ENCODE measurements at places on chromosomes 4 and X.

GRCh38 chr4:65968831-65969558 lies 298.7 kb upstream of the EPHA5 start:
- no peak for DNase-seq

GRCh38 chr4:119667802-119668201 lies 39.2 kb upstream of the PDE5A start:
- DNase-seq = no peak

- DNase-seq = no peak
Observed at GRCh38 chr4:181959121-181959520, 284.1 kb upstream of the TENM3 start.

GRCh38 chr4:182600093-182600492 lies 317.1 kb downstream of the DCTD start:
- DNase-seq = no peak

GRCh38 chrX:119089619-119090018 lies 16.8 kb downstream of the CT47C1 start:
- DNase-seq = no peak

DNA sequence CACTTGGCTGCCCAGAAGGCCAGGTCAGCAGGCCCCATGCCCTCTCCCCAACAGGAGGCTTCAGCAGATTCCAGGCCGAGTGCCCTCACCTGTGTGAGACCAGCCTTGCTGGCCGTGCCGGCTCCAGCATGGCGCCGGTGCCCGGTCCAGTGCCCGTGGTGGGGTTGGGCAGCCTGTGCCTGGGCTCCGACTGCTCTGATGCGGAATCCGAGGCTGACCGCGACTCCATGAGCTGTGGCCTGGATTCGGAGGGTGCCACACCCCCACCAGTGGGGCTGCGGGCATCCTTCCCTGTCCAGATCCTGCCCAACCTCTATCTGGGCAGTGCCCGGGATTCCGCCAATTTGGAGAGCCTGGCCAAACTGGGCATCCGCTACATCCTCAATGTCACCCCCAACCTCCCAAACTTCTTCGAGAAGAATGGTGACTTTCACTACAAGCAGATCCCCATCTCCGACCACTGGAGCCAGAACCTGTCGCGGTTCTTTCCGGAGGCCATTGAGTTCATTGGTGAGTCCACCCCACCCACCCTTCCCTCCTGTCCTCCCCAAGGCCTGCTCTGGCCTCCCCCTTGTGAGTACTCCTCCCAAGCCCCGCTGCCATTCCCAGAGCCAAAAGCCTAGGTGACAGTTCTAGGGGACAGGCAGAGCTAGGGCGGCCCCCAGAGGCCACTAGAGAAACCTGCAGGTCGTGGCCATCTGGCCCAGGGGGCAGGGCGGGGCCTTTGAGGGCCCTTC lies 2.3 kb downstream of the DUSP9 start:
- no peak for DNase-seq

DNA sequence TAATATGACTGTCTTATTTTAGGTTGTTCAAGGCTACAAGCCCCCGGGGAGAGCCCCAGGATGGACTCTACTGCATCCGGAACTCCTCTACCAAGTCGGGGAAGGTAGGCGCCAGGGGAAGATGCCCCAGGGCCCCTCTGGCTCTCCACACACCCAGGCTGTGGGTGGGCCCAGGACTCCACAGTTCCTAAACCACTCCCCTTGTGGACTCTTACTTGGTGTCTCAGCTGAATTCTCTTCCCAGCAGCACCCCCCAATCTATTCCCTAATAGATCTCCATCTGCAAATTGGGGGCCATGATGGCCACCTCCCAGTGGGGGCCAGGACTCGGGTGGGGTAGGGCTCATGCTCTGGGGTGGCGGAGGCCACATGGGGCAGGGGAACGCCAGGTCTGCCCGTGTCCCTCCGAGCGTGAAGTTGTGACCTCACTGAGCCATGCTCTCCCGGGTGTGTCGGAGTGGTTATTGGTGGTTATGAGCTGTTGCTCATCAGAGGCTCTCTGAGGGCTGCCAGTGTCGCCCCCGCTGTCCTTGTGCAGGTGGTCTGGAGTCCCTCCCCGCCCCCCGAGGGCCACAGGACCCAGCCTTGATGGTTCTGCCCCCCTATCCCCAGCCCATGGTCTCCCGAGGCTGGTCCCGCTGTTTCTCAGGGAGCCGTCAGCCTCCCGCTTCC lies 11.2 kb upstream of the ADD1 start:
- no peak for DNase-seq

DNA sequence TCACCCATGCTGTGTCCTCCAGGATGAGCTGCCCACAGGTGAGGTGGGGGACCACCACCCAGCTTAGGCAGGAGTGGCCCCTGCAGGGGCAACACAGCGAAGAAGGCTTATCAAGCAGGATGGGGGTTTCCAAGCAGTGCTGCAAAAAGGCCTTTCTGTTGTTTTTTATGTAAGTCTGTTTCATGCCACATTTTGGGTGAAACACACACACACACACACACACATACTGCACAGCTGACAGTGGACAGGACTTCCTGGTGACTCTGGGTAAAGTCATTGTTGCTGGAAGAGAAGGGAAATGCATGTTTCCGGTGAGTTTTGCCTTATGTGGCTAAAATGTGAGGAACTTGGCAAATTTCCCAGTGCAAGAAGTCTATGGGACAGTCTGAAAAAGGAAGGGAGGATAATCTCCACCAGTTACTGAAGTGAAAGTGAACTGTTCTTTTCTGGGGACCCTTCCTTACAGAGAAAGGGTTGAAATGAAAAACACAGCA lies 119.2 kb downstream of the IRF2 start:
- DNase-seq = peak; percentile 40

GRCh38 chrX:136291824-136292223 lies 8.9 kb upstream of the ADGRG4 start:
- no peak for DNase-seq

DNA sequence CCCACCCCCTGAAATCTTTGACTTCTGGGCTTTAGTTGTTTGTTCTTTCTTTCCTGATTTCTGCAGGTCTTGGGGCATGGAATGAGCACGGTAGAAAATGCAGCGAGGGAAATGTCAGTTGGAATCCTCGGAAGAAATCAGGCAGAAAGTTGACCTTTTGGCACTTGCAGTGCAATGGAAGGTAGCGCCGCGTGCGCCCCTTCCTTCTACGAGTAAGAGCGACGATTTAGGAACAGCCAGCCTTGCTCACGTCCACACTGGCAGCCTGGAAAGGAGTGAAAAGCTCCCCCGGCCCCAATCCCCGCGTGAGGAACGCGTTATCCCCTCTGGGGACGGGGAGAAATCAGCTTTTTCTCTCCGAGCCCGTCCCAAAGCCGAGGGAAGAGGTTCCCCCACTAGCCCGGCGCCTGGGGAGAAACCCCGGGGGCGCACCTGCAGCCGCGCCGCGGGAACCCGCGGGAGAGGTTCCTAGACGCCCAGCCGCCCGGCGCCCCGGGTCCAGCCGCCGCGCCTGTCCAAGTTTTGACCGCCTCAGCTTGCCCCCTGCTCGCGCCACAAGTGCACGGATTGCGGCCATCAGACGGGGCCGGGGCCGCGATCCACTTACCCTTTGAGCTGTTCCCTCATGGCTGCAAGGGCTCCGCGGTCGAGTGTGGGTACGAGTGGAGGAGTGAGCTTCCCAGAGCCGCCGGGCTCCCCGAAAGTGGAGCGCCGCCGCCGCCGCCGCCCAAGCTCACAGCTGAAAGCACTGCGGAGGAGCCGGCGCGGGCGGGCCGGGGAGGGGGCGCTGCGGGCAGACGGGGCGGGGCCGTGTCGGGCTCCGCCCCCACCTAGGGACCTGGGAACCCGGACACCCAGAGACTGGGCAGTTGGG lies 194.6 kb upstream of the FTHL17 start:
- peak; percentile 32 for DNase-seq

DNA sequence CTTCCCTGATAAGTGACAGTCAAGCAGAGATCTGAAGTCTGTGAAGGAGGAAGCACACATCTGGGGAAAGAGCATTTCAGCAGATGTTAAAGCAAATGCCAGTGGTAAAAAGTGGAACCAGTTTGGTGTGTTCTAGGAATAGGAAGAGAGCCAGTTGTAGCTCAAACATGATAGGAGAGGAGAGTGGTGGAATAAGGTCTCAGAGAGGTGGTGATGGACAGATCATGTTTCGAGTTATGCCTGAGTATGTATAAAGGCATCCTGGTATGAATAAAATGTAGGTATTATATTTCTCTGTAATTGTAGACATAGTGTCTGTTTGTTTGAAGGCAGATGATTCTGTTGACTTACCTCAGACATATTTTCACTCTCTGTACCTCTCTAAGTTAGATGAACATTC lies 89.1 kb downstream of the LARP7 start:
- no peak for DNase-seq

DNA sequence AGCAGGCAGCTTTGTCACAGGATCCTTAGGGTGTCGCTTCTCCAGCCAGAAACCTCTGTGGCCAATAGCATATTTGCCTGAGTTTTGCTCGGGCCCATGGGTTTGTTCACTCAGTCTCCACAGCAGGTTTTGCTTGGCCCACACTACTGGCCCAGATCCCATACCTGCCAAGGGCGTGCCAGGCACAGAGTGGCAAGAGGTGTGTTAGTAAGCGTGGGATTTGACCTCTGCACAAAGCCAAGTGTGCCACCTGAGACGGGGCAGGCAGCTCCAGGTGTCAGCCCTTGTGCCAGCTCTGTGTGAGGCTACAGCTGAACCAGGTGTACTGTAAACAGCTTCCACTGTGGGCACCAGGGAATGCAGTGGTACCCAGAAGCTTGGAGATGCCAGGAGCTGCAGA lies 2003.0 kb downstream of the C4orf33 start:
- DNase-seq = no peak

- DNase-seq = no peak
Observed at GRCh38 chr4:108926061-108926460, 163.2 kb upstream of the ETNPPL start.

DNA sequence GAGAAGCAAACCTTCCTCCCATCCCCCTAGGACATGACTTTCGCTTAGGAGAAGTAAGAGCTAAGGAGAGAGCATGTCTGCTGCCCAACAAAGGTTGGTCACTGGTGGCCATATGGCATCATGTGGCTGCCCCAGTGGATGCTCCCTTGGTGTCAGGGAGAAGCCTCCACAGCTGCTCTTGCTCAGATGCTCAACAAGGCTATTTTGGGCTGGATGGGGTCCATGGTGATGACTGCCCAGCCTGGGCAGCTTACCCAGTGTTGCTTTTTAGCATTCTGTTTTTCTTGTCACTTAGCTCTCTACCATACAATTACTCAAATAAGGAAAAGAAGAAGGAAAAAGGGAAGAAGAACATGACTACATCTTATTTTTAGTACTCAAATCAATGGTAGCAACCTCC lies 48.9 kb upstream of the PPARGC1A start:
- DNase-seq = no peak

DNA sequence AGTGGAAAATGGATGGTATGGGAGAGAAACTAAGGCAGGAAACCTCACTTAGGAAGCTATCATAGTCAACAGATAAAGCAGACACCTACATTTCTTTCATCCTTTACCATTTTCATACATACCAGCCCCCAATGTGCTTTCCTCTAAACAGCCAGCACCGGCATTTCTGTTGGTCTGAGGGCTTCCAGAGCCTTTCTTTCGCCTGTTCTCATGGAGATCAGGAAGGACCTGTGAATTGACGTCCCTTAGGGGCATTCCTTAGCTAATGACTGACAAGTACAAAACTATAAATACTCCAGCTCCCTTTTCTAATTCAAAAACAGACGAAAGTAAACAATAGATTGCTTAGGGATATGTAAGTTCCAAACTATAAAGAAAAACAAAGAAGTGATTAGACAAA lies 215.5 kb upstream of the CNKSR2 start:
- no peak for DNase-seq

- DNase-seq = no peak
Observed at GRCh38 chr4:164095313-164096110, 601.0 kb downstream of the TMA16 start.

DNA sequence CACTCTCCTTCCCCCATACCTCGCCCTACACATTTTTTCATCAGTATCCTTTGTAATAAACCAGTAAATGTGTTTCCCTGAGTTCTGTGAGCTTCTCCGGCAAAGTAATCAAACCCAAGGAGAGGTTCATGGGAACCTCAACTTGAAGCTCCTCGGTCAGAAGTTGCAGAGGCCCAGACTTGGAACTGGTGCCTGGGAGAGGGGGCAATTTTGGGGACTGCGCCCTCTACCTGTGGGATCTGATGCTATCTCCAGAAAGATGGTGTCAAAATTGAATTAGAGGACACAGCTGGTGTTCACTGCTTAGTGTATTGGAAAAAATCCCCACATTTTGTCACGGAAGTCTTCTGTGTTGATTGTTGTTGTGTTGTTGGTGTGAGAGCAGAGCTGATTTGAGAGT lies 70.6 kb downstream of the ATP11C start:
- DNase-seq = no peak

GRCh38 chrX:75547783-75548182 lies 24.9 kb upstream of the ZDHHC15 start:
- DNase-seq = no peak

- DNase-seq = no peak
Observed at GRCh38 chr4:182700362-182701160, 216.6 kb downstream of the DCTD start.

DNA sequence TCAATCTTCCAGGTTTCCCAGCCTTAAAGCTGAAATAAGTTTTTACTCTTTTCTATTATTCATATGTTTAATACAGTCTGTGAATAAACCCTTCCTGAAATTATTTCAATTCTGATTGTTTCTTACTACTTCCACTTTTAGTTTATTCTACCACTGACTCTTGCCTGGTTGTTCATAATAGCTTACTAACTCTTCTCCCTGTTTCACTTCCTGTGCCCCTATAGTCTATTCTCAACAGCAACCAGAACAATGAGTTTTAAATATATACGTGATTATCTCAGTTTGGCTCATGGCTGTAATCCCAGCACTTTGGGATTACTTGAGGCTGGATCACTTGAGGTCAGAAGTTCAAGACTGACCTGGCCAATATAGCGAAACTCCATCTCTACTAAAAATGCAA lies 408.0 kb upstream of the SPOCK3 start:
- no peak for DNase-seq

GRCh38 chrX:5916945-5917344 lies 311.7 kb downstream of the NLGN4X start:
- DNase-seq = no peak

DNA sequence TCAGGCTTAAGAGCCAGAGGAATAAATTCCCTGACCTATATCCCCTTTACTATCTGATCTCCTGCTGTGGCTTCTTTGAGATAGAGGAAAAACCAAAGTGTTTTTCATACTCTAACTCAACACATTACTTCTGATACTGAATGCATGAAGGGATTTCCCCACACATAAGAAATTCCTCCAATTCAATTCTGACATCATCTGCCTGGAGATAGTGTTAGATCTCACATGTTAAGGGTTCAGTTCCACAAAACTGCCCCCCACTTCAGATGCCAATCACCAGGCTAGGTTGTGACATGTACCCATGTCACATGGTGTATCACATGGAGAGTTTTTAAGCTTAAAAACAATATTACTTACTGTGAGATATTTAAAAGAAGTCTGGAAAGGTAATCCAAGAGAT lies 46.8 kb downstream of the GSTCD start:
- DNase-seq = no peak

GRCh38 chr4:142322996-142323395 lies 523.1 kb downstream of the INPP4B start:
- DNase-seq = no peak

GRCh38 chrX:8607326-8607725 lies 124.6 kb downstream of the ANOS1 start:
- no peak for DNase-seq

- DNase-seq = no peak
Observed at GRCh38 chr4:68718447-68719074, 48.1 kb upstream of the UGT2B15 start.
